H7 (cell line): ENCODE measurements at places on chromosomes 11 and 22. TPM values are rescaled to one million over a fixed set of nuclear protein-coding genes. Genes with fewer than 3 reads are reported as not detected.

The OR8H2 gene
- not detected in 2 replicates for total RNA-seq

The BCO2 gene
- 0.48 and 1.5 TPM in 2 replicates for total RNA-seq

GRCh38 chr11:33716243-33716642 lies 15.6 kb upstream of the C11orf91 start:
- DNase-seq = no peak

DNA sequence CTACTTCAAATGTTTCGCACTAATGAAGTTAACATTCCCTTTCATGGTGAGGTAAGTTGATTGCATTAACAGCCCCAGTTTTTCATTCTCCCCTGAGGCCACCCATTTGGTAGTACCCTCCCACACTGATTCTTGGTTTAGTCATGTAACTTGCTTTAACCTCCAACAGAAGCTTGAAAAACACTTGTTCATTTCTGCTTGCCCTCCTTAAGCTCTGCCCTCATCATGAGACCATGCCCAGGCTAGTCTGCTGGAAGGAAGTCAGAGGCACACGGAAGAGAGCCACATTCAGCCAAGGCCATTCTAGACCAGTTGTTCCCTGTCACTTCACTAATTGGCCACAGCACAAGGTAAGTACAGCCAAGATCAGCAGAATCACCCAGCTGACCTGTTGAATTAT lies 50.7 kb upstream of the CD44 start:
- no peak for DNase-seq

DNA sequence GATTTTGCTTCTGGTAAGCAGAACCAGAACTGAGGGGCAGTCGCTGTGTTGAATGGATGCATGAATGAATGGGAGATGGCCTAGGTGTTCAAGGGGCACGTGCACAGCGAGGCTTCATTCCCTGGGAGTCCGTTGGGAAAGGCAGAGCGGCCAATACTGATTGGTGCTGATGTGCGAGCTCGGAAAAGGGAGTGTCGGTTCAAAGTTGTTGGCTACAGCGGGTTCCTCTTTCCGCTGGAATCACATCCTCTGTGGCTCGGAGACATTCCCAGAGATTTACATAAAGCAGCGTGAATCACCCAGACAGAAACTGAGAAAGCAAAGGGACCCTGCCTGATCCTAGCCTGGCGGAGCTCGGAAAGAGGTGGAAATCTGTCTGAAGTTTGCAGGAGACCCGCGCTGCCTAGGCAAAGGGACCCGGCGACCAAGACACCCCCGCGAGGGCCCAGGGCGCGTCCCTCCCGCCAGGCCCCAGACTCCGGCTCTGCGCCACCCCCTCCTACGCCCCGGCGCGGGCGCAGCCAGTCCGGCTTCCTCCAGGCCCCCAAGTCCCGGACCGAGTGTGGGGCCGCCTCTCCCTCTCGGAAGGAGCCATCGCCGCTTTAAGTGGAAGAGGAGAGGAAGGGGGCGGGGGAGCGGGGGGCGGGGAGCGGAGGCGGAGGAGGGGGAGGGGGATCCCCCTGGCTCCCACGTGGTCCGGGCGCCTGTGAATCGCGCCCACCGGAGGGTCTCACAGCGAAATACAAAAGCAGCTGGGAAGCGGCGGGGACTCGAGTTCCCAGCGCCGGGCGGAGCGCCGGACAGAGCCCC lies at the start of gene FJX1:
Gene FJX1, plus strand, starts transcription at position 774 of the 810 bp plus-strand sequence. CDS start 177 bp downstream, outside the sequence.
- DNase-seq = peak; percentile 97

- DNase-seq = no peak
Measured at GRCh38 chr11:128728767-128729587, 35.1 kb downstream of the FLI1 start.
